ENCODE measurements at places on chromosomes 13 and 19. TPM values are rescaled to one million over a fixed set of nuclear protein-coding genes. Genes with fewer than 3 reads are reported as not detected.

C13orf42 gene
- polyA plus RNA-seq, result not detected

SYNGR4 gene
- not detected for polyA plus RNA-seq

CYP4F11 gene
- polyA plus RNA-seq, result not detected

CFAP97D2 gene
- 0.31 TPM for polyA plus RNA-seq

CEACAM4 gene
- polyA plus RNA-seq, result not detected

SPTBN4 gene
- polyA plus RNA-seq, result not detected

ZNF383 gene
- polyA plus RNA-seq, result 11.9 TPM

PCDH9 gene
- 0.21 TPM for polyA plus RNA-seq

GRCh38 chr13:35791184-35791851 lies 314.8 kb upstream of the MAB21L1 start:
- H3K4me3 ChIP-seq, result no peak overlapping the region
- no peaks in the 10 kb centered on the region for H3K4me1 ChIP-seq
- DNase-seq, result no peak
- no peaks in the 10 kb centered on the region for H3K36me3 ChIP-seq
- H3K27me3 ChIP-seq, result no peaks in the 10 kb centered on the region
- no peak overlapping the region for H3K27ac ChIP-seq

GRCh38 chr19:18021121-18021755 lies 13.3 kb downstream of the ARRDC2 start:
- H3K36me3 ChIP-seq, result no peaks in the 10 kb centered on the region
- H3K27me3 ChIP-seq, result no peaks in the 10 kb centered on the region
- peak overlapping the region; percentile 49 for H3K27ac ChIP-seq
- H3K4me1 ChIP-seq, result peaks cover 55% of the 10 kb centered on the region

DNA sequence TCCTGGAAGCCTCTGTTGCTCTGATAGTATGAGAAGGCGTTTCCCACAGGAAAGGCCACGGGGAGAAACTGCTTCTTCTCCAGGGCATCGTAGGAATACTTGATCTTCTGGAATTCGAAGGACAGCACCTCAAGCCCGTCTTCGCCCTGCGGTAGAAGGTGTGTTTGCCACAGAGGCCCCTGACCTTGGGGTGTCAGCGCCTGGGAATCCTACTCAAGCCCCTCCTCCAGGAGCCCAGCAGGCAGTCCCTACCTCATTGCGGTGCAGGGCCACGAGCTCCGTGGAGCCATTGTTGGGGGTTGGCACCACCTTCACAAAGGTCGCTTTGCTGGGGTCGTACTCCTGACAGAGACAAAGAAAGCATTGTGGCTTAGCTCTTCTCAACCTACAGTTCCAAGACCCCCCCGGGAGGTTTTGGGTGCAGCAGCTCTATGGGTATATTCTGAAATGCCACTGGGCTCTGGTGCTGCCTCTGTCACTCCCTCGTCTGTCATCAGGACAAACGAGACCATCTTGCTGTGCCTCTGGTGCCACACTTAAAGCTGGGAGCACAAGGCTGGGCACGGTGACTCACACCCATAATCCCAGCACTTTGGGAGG lies 3.7 kb downstream of the ATP13A1 start:
- H3K36me3 ChIP-seq, result peaks cover 48% of the 10 kb centered on the region
- peaks cover 21% of the 10 kb centered on the region for H3K4me1 ChIP-seq
- H3K27ac ChIP-seq, result no peak overlapping the region
- no peaks in the 10 kb centered on the region for H3K27me3 ChIP-seq
- no peak overlapping the region for H3K4me3 ChIP-seq
- DNase-seq, result peak; percentile 43

GRCh38 chr19:31706691-31707620 lies 357.7 kb upstream of the TSHZ3 start:
- no peak for DNase-seq
- H3K4me1 ChIP-seq, result no peaks in the 10 kb centered on the region
- no peak overlapping the region for H3K27ac ChIP-seq

DNA sequence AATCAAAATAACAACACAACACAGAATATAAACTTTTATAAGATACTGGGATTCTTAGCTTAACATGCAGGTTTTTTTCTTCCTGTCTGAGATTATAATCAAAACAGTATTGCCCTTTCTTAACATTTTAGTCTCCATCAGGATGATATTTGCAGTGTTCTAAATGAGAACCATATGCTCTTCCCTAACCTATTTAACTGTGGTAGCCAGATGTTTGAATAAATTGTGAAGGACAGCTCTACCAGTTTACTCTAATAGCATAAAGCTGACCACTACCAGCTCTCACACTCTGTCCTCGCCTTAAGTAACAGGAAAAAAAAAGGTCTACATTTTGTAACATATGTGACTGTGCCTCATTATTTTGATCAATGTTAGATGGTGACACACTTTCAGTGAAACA lies 618.7 kb upstream of the SGCG start:
- H3K27me3 ChIP-seq, result no peaks in the 10 kb centered on the region
- no peaks in the 10 kb centered on the region for H3K36me3 ChIP-seq
- no peak overlapping the region for H3K27ac ChIP-seq
- no peak overlapping the region for H3K4me3 ChIP-seq

DNA sequence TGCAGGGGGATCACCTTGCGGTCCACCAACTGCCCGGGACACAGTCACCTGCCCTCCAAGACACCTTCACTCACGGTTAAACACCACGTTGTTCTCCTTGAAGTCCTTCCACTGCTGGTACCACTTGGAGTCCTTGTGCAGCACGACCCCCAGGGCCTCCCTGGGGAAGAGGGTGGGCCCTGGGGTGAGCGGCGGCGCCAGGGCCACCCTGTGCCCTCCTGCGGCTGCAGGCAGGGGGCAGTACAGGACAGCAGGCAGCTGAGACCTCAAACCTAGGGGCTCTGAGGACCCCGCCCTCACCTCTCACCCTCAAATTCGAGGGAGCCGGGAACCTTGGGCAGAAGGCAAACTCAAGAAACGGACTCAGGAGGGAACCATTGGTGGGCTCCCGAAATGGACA lies 7.5 kb upstream of the CTXN1 start:
- no peaks in the 10 kb centered on the region for H3K4me1 ChIP-seq
- no peak overlapping the region for H3K27ac ChIP-seq
- no peak overlapping the region for H3K4me3 ChIP-seq
- no peak for DNase-seq

DNA sequence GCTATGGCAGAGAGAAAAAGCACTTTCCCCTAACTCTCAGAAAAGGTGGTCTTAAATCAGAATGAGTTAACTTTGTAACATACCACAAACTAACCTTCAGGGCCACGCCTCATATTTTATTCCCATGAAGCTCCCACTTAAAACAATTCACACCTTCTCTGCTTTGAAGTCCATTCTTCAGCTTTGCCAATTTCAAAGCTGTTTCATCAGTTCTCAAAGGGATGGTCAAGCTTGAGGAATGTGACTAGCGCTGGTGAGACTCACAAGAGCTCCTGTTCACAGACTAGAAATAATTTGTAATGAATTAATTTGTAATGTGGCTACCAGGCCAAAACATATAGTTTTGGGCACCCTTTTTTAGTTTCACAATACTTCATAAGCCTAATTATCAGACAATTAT lies 68.2 kb downstream of the STK24 start:
- peak overlapping the region; percentile 19 for H3K27ac ChIP-seq
- no peak overlapping the region for H3K4me3 ChIP-seq
- no peaks in the 10 kb centered on the region for H3K36me3 ChIP-seq
- DNase-seq, result no peak
- no peaks in the 10 kb centered on the region for H3K27me3 ChIP-seq

GRCh38 chr19:4347521-4347920 lies 4.2 kb downstream of the MPND start:
- H3K27me3 ChIP-seq, result no peaks in the 10 kb centered on the region
- H3K4me3 ChIP-seq, result no peak overlapping the region
- peaks cover 8% of the 10 kb centered on the region for H3K4me1 ChIP-seq
- no peak for DNase-seq

- H3K27ac ChIP-seq, result no peak overlapping the region
- no peak overlapping the region for H3K4me3 ChIP-seq
- peaks cover 9% of the 10 kb centered on the region for H3K36me3 ChIP-seq
- no peak for DNase-seq
- peaks cover 6% of the 10 kb centered on the region for H3K4me1 ChIP-seq
These were observed 4.0 kb upstream of the ZNF701 start for GRCh38 chr19:52566121-52566520.

GRCh38 chr19:44112802-44113137 lies 429 bp upstream of the ZNF225 start:
- DNase-seq, result no peak
- no peaks in the 10 kb centered on the region for H3K36me3 ChIP-seq
- no peaks in the 10 kb centered on the region for H3K27me3 ChIP-seq
- H3K4me1 ChIP-seq, result peaks cover 9% of the 10 kb centered on the region
- H3K4me3 ChIP-seq, result peak overlapping the region; percentile 81
- H3K27ac ChIP-seq, result peak overlapping the region; percentile 64

DNA sequence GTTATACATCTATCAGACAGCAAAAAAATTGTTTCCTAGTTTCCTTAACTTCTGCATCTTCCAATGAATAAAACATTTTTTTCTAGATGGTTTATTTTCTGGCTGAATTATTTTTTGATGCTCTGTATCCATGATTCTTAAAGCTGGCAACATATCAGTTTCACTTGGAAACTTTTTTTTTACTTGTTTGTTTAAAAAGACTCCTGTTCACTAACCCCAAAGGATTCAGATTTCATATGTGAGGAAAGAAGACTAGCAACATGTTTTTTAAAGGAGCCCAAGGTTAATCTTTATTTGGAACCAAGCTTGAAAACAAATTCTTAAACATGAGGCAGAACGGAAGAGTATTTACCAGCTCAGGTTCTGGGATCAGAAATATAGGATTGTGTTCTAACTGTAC lies 632.3 kb downstream of the SLITRK6 start:
- no peak overlapping the region for H3K27ac ChIP-seq
- DNase-seq, result no peak
- no peaks in the 10 kb centered on the region for H3K4me1 ChIP-seq
- H3K4me3 ChIP-seq, result no peak overlapping the region

GRCh38 chr19:42083537-42083936 lies 7.6 kb downstream of the ZNF574 start:
- H3K27me3 ChIP-seq, result no peaks in the 10 kb centered on the region
- H3K4me3 ChIP-seq, result no peak overlapping the region
- H3K36me3 ChIP-seq, result peaks cover 12% of the 10 kb centered on the region
- DNase-seq, result no peak
- no peak overlapping the region for H3K27ac ChIP-seq

DNA sequence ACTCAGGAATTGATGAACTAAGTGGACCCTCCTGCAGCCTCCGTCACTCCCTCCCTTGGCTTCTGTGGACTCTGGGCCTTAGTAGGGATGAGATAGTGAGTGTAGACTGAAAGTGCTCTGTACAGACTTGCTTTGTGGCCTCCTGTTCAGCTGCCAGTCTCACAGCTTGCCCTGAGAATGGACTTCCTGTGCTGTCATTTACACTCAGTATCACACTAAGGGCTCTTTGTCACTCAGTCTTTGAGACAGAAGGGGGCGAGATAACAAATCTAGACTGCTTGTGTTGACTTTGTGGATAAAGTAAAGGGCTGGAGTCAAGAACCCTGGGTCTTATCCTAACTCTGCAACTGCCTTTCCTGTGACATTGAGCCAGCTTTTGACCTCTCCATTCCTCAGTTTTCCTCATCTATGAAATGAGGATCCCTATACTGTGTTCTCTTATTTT lies 21.0 kb upstream of the SPRY2 start:
- H3K4me3 ChIP-seq, result no peak overlapping the region
- DNase-seq, result no peak
- no peaks in the 10 kb centered on the region for H3K4me1 ChIP-seq
- no peaks in the 10 kb centered on the region for H3K27me3 ChIP-seq

DNA sequence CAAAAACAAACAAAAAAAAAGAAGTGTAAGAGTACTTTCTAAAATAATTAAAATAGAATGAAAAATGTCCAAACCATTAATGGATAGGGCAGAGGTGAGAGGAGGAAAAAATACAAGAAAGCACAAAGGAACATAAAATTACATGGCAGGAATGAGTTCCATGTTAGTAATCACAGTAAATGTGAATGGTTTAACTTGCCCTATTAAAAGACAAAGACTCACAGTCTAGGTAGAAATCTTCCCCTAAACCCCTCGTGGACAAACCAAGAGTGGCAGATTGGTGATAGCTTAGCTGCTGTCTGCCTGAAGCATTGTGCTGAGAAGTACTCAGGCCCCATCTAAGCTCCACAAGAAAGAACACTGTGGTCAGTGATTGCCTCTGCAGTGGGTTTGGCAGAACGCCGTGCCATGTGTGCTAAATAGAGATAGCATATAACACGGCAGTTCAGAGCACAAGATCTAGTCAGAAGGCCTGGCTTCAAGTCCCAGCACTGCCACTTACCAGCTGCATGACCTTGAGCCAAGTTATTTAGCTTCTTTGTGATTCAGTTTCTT lies 103.5 kb downstream of the DPF1 start:
- no peaks in the 10 kb centered on the region for H3K27me3 ChIP-seq
- no peak overlapping the region for H3K27ac ChIP-seq
- no peak overlapping the region for H3K4me3 ChIP-seq
- DNase-seq, result no peak
- no peaks in the 10 kb centered on the region for H3K4me1 ChIP-seq

GRCh38 chr13:75861786-75862185 lies 225.7 kb downstream of the LMO7 start:
- H3K4me1 ChIP-seq, result no peaks in the 10 kb centered on the region
- H3K27me3 ChIP-seq, result no peaks in the 10 kb centered on the region
- DNase-seq, result no peak

DNA sequence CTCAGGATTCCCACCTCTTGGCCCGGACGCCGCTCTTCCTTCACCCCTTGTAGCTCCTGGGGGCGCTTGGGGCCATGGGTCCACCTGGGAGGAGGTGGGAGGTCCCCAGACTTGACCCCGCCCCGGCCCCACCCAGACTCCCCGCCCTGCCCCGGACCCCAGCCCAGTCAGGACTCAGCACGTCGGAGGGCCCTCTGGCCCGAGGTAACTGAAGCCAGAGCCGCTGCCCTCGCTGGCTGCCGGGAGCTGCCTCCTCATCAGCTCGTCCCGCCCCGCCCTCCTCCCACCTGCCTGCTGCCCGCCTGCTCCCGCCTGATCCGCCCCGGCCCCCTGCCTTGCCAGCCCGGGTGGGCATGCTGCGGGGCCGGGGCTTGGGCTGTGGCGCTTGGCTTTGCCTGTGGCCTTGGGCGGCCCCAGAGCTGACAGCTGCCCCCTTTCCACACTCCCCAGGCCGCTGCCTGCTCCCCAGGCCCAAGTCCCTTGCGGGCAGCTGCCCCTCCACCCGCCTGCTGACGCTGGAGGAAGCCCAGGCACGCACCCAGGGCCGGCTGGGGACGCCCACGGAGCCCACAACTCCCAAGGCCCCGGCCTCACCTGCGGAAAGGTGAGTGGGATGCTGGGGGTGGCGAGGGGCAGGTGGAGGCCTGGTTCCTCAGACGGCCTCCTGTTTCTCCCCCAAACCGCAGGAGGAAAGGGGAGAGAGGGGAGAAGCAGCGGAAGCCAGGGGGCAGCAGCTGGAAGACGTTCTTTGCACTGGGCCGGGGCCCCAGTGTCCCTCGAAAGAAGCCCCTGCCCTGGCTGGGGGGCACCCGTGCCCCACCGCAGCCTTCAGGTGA lies 9.4 kb downstream of the ARHGAP33 start:
- H3K27me3 ChIP-seq, result no peaks in the 10 kb centered on the region
- DNase-seq, result no peak
- no peaks in the 10 kb centered on the region for H3K4me1 ChIP-seq

- no peaks in the 10 kb centered on the region for H3K27me3 ChIP-seq
- H3K4me1 ChIP-seq, result no peaks in the 10 kb centered on the region
- peaks cover 52% of the 10 kb centered on the region for H3K36me3 ChIP-seq
- no peak overlapping the region for H3K4me3 ChIP-seq
- H3K27ac ChIP-seq, result no peak overlapping the region
These were observed 104.5 kb upstream of the SLC15A1 start for GRCh38 chr13:98856983-98857382.

- no peak for DNase-seq
- H3K27ac ChIP-seq, result no peak overlapping the region
These were observed 5.0 kb downstream of the SIGLEC9 start for GRCh38 chr19:51129716-51130115.
